ENCODE measurements at places on chromosomes 5 and 9.

DNA sequence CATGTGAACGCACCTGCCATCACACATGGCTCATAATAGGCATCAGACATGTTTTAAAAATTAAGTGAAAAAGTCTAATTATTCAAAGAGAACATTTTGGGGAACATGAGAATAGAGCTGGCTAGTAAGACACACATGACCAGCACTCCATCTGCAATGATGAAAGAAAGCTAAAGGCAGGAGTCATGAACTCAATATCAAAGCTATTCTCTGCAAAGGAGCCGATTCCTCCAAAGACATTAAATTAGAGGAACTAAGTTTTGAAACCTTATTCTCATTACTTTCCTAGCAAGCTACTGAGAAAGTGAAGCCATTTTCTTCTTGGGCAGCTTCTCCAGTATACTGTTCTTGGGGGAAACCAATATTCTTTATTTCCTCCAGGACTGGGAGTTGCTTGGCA lies 172.0 kb downstream of the CRB2 start:
- DNase-seq, result no peak

DNA sequence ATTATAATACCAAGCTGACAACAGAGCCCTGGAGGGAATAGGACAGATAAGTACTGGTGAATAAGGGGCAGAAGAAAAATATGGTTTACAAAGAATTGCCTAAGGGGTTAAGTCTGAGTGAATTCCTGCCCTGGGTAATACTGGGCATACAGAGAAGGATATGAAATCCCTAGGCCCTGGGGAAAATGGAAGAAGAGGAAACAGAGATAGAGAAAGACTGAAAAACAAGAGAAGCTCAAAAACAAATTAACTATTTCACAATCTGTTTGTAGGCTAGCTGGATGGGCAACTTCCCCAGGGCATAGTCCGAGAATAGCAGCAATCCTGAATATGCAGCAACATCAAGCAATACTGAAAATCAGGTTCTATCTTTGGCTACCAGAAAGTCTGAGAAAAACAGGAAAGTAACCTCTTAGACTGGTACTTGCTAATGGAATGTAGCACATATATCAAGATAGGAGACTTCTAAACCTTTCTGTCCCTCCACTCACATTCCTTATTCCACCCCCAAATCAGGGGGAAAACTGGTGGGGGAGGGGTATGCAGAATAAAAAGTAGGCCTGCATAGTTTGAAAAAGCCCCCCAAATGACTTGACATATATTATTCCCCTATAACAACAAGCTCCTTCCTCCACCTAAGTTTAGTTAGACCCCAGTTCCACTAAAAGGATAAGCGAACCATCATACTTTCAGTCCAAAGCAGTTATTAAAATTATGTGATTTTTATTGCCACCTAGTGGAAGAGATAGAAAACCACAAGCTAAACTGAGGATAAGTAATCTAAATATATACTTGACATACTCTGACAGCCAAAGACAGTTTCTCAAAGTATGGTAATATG lies 20.6 kb downstream of the SLC38A9 start:
- peak; percentile 59 for DNase-seq

GRCh38 chr5:110371725-110372041 lies 354.8 kb downstream of the TMEM232 start:
- DNase-seq, result peak; percentile 79

GRCh38 chr5:153445875-153446579 lies 44.4 kb upstream of the GRIA1 start:
- DNase-seq, result no peak

DNA sequence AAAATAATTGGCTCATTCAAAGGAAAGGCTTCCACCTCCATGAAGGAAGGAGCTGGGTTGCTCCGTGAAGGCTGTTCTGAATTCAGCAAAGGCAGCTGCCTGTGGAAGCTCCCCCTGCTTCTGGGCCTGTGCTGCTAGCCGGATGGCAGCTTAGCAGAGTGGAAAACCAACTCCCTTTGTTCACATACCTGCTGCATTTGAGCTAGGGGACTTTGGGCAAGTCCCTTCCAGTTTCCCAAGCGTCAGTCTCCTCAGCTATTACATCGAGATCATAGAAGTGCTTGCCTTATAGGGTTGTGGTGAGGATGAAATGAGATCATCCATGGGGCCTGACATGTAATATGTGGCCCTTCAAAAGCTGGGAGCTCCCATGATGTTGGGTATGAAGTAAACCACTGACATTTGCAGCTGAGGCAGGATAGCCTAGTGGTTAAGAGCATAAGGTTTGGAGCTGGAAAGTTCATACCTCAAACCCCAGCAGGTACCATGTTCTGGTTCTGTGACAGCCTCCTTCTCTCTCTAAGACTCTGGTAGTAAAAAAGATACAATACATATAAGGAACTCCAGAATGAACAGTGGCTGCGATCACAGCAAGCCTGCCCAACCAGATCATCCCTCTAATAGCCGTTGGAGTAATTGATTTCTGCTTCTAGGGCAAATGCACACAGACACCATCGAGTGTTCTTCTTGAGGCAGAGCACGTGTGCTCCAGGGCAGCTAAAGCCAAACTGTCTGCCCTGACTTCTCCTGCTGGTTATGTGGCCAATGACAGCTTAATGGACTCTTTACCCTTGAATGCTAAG lies 11.0 kb upstream of the DENND1A start:
- DNase-seq, result no peak

GRCh38 chr5:133663397-133664054 lies 51.2 kb upstream of the FSTL4 start:
- DNase-seq, result no peak

DNA sequence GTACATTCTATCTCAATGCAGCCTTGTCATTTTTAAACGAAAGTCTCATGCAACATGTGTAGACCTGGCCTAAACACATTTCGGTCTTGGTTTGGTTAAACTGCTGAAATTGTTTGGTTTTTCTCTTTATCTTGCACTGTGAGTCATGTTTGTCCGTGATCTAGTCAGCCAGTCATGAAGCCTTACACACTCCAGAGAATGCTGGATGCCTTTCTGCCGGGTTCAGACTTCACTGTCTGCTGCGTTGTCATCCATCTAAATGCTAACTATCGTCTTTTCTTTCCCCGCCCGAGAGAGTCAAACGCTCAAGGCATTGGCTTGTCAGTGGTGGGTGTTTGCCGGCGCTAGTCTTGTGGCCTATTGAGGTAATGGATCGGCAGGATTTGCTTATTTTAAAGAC lies 1194.6 kb upstream of the WWC1 start:
- no peak for DNase-seq

- no peak for DNase-seq
Observed at GRCh38 chr9:126379661-126380360, 53.2 kb downstream of the MVB12B start.

Measured in NAMALWA (cell line).